ENCODE measurements at places on chromosomes 5 and 9.
A peak's percentile ranks its signal among the peaks of the same experiment; 100 is the strongest.

GRCh38 chr9:107309271-107309670, 26.2 kb downstream of the RAD23B start:
- no peak for DNase-seq

DNA sequence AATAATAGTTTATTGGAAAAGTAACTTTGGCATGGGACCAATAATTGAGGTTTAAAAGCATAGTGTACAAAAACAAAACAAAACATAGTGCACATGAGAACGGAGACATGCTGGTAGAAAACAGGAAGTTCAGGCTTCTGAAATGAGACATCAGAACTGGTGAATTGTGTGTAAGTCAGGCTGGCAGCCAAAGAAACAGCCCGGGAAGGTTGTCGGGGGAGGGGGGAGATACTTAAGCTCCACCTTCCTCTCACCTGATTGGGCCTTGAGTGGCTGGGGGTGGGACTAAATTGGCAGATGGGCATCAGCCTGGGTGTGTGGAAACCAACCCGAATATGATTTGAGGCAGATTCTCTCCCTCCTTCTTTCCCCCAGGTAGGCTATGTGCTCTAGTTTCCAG, 256.3 kb downstream of the SMARCA2 start:
- DNase-seq, result no peak

DNA sequence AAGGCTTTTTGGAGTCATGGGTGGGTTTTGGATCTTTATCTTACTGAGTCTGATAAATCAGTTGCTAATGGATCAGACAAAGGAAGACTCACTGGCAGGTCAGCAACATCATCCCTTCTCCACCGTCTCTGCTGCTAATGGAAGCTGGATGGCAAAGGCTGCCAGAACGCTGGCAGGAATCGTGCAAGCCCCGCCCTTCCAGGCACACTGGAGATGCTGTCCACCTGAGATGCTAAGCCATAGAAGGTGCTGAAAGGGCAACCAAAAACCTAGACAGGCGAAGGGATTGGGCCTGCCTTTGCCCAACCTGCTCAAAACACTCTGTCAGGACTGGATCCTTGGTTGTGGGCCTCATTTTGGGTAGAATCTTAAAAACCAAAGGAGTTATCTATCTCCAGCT, 139.5 kb upstream of the FSTL4 start:
- DNase-seq, result no peak

DNA sequence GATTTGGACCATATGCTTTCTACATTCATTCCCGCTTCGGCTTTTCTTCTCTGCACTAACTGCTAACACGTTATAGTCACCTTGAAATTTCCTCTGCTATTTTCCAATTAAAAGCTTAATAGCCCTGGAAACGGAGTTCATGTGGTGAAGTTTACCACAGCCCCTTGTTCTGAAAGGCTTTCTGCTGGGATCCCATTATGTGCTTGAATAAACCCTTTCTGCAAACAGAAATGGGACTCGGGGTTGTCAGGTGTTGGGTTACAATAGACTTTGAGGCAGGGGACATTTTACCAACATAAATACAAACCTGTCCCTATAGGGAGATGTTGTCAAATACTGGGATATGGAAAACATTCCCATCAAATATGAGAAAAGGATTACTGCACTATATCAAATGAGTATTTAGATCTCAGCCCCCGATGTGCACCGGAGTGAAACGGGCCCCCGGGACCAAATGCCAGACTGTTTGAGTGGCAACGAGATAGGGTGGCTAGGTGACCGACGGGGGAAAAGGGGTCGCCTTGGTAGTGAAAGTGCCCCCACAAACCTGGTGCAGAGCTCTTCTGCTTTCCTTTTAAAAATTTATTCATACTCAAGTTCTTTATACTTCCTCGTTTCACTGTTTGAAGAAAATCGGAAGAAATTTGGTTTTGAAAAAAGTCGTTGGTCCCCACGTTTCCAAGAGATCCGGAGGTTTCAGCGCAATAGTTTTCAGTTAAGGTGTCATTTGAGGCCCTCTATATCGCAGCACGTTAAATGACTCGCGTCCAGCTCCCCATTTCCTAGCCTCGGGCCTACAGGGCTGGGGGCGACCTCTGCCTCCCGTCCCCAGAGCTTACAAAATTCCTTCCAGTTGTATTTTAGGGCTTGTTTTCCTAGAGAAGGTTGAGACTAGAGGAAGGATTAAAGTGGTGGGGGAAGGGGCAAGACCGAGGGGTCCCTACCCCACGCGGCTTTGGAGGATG, 2.1 kb upstream of the DMRT3 start:
- DNase-seq, result no peak

DNA sequence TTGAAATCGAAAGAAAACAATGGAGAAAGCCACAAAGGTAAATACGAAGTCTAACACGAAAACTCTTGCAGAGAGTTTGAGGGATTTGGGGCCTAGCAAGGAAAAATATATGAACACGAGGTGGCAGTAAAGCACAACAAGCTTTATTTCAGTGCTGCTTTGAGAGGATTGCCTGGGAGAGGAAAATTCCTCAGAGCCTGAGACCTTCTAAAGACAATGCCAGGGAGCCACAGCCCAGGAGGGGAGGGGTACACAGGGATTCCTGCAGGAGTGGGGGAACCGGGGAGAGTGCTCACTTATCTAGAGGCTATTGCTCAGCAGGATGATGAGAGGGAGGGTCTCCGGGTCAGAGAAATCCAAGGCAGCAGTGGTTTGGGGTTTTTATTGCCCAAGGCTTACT, 134.9 kb upstream of the ADCY2 start:
- no peak for DNase-seq

- peak; percentile 87 for DNase-seq
These were observed 2.8 kb downstream of the IL3 start for GRCh38 chr5:132063090-132063911.

GRCh38 chr5:117954331-117954730, 1034.0 kb downstream of the DTWD2 start:
- no peak for DNase-seq

DNA sequence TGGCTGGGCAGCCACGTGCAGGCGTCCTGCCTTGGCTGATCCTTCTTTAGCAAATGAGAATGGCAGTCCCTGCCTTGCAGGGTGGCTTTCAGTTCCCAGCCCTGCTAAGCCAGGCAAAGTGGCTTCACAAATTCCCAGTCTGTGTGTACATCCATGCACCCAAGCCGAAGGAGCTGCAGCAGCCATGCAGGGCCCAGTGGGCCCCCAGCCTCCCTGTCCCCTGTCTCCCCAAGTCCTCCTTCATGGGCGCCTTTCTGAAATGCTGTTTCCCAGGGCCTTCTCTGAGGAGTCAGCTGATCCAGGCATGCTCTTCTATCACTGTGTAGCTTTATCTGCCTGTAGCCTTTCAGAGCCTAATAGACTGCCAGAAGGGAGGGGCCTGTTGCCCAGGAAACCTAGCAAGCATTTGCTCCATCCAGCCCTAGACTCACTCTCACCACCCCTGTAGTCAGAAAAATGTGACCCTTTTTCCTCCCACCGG, 47.4 kb upstream of the SHC3 start:
- no peak for DNase-seq
